A673 (cell line): ENCODE measurements at places on chromosomes 7 and 10. TPM values are rescaled to one million over a fixed set of nuclear protein-coding genes. Genes with fewer than 3 reads are reported as not detected.

- peak; percentile 74 for DNase-seq
These were observed 103.7 kb downstream of the RNF216 start for GRCh38 chr7:5677538-5678294.

Gene RBM28
- total RNA-seq, result 95.7 and 100 TPM in 2 replicates

Gene ALOX5
- total RNA-seq, result not detected in 2 replicates

Gene EPHB6
- total RNA-seq, result 0.22 and 0.49 TPM in 2 replicates
